ENCODE measurements at places on chromosomes 16 and 17. TPM values are rescaled to one million over a fixed set of nuclear protein-coding genes. Genes with fewer than 3 reads are reported as not detected.

GRAPL gene
- 3.1 TPM for polyA plus RNA-seq

RNF112 gene
- polyA plus RNA-seq, result 3.5 TPM

HEATR9 gene
- 0.10 TPM for polyA plus RNA-seq

PRDM7 gene
- not detected for polyA plus RNA-seq

INPP5K gene
- 27.5 TPM for polyA plus RNA-seq

GDPD3 gene
- 5.4 TPM for polyA plus RNA-seq

PLEKHM1 gene
- polyA plus RNA-seq, result 9.8 TPM

PPY gene
- polyA plus RNA-seq, result not detected

NPIPA7 gene
- polyA plus RNA-seq, result 4.3 TPM

DPEP3 gene
- polyA plus RNA-seq, result not detected

DNA sequence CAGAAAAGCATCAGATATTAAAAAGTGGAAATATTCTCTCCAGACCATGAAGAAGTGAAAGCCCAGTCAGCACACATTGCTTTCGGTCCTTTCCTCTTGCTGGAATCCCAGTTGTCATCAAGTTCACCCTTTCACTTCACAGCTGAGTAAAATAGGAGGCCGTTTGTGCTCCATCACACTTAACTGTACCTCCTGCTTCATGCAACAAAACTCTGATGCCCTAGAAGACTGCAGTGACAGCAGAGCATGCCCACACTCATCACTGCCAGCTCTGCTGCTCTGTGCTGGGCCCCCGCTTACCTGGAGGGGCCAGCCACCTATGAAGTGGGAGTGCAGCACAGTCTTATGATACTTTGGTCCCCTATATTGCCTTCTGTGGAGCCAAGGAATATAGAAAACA is 62.5 kb downstream of the N4BP1 start:
- no peak for DNase-seq

- no peak for DNase-seq
Observed at GRCh38 chr17:66476014-66476413, 173.6 kb downstream of the PRKCA start.

DNA sequence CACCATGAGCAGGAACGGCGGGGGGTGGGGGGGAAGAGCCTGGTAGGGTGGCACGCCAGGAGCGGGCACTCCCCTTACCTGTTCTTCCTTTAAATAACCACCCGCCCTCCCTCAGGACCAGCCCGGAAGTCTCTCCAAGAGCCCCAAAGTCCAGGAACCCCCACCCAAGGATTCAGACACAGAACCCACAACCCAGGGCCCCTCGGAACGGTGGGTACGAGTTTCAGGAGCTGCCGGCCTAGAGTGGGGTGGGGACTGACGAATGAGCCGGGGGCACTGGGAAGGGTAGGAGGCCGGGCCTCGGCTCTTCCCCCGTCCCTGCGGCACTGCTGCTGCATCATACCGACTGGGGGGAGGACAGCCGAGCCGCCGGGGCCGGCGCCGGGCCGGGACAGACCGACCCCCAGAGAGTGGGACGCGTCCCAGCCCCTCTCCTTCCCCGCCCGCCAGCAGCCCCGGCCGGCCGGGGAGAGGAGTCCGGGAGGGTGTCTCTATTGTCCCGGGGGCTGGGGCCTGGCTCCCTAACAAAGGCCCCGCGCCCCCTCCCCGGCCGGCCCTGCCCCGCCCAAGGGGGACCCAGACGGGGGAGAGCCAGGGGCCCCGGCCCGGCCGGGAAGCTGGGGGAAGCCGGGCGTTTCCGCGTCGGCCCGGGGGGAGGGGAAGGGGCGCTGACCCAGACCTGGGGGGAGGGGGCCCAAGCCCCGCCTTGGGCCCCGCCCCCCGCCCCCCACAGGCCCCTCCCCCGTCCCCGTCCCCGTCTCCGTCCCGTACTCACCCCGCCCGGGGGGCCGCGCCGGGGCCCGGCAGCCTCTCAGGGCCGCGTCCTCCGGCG is 747 bp downstream of the ATXN7L3 start:
- DNase-seq, result no peak

DNA sequence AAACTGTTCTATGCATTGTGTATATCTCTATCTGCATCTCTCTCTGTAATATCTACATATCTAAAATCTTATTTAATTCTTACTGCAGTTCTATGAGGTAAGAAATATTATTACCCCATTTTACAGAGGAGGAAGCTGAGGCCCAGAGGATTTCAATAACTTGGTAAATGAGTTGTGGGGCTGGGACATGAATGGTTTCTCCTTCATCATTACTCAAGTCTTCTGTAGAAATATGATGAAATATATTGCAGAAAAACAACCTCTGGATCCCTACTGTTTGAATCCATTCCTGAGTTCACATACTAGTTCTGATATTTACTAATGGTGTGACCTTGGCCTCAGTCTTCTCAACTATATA is 45.5 kb upstream of the NLK start:
- no peak for DNase-seq

- no peak for DNase-seq
Observed at GRCh38 chr17:46053911-46054534, 55.0 kb downstream of the STH start.

GRCh38 chr16:29784157-29784556 is 6.1 kb downstream of the ZG16 start:
- no peak for DNase-seq

GRCh38 chr16:84357191-84357651 is 11.1 kb upstream of the ATP2C2 start:
- DNase-seq, result no peak

DNA sequence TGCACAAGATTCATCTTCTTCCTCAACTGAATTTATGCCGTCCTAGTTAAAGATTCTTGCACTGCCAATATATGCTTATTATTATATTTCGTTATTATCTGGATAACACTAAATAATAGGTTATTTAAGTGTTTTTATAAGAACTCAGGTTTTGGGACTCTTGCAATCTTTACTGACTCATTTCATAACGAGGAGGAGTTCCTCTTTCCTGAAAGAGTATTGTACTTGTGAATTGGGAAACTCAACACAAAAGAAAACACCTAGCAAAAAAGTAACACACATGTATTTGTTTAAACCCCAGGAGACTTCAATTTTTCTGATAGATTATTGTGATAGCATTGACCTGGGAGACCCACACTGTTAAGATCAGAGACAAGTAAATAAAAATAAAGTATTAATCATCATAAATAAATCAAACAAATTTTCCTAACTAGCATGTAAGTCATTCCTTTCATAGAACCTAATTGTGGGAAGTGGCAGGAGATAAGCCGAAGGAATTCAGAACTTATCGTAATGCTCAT is 505.8 kb downstream of the KCNJ2 start:
- DNase-seq, result no peak

DNA sequence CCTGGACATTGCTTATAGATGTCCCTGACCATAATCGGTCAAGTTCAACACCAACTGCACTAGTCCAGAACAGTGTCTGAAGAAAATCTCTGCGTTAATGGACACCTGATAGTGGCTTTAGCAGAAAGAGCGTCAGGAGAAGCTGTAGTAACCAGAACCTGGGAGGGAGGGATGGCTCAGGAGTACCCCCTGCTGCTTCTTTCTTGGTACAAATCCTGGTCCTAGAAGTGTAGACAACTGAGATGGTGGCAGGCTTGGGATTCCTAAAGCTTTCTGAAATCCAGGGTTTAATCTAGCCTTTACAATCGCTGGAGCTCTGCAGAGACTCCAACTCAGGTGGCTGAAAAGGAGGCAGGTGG is 5.4 kb downstream of the MAP3K14 start:
- no peak for DNase-seq

DNA sequence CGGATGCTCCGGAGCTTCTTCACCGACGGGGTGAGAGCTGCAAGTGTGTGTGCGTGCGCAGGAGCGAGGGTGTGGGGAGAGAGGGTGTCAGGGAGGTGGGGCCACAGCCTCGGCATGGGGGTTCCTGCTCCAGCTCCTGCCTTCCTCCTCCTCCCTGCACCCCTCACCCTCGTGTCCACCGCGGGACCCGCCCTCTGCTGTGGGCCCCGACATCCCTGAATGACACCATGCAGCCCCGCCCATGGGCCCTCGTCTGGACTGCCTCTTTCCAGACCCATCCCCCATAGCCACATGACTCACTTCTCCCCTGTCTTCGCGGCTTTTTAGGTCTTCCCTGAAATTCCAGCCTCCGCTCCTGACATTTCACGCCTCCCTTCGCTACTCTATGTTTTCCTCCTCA is 41.6 kb downstream of the ARHGAP23 start:
- no peak for DNase-seq

DNA sequence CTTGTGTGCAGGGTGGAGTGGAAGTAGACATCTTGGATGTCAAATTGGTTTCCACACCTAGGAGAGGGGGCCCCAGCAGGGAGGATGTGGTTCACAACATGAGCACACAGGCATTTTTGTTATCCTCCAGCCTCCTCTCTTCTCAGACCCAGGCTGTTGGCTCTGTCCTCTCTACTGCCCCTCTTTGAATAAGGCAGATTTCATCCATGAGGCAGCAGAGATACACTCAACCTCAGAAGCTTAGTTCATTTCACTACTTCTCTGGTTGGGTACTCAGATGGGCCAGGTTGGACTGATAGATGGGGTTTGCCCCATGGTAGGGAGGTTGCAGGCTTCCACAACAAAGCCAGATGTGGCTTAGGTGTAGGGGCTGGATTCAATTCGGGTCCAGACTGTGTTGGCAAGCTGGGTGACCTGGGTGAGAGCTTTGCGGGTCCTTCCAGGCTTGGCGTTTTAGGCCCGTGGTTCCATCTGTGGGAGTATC is 22.2 kb upstream of the NFATC3 start:
- DNase-seq, result no peak

- DNase-seq, result no peak
Observed at GRCh38 chr16:85002608-85003007, 8.7 kb downstream of the ZDHHC7 start.

DNA sequence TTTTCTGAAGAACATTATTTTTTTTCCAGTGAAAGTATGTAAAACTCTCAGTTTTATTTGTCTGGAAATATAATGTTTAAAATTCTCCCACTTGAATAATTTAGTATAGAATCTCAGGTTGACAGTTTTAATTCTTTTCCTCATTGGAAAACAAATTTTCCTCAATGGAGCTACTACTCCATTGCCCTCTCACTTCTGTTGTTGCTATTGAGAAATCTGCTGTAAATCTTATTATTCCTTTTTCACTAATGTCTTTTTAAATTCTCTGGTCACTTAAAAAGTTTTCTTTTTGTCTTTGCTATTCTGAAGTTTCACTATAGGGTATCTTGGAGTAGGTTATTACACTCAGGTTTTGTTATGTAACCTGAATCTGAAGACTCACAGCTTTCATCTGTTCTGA is 216.1 kb upstream of the PMFBP1 start:
- no peak for DNase-seq

DNA sequence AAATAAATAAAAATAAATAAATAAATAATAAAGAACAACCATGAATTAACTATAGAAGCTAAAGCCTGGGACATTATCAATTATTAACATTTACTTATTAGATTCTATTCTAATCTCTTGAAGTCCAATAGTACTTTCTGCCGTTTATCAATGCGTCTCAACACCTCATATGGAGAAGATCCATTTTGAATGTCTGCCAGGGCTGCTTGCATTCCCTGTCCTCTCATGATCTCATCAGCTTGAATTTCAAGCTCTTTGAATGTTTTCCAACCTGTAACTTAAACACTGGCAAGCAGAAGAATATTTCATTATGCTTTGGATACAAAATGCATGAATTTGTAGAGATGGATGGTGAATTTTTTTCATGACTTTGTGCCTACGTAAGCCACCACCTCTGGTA is 191.9 kb upstream of the ANKFN1 start:
- no peak for DNase-seq

GRCh38 chr16:71358464-71358998 is at the start of gene CALB2:
Gene CALB2, plus strand, starts transcription at chr16:71358723. Its CDS starts 70 bp downstream, at chr16:71358793.
- DNase-seq, result no peak

DNA sequence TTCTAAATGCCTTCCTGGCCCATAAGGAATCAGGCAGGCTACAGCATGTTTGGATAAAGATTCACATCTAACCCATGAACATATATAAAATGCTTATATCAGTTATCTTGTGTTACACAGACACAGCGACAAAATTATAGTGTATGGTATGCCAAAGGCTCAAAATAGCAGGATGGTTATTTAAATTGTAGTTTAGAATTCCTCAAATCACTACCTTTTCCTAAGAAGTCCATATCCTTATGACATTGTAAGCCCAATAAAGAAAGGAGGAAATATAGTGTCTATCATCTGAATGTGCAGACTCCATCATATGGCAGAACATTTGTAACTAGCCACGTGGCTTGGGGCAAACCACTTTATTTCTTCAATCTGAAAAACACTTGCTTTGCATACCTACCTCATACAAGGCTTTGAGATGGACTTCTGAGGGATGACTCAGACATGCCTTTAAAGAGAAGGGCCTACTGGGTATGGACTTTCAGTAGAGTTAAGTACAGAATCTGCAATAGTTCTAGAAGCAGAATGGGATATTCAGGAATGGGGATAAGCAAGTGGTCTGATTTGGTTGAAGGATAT is 12.1 kb upstream of the DHX8 start:
- DNase-seq, result no peak

DNA sequence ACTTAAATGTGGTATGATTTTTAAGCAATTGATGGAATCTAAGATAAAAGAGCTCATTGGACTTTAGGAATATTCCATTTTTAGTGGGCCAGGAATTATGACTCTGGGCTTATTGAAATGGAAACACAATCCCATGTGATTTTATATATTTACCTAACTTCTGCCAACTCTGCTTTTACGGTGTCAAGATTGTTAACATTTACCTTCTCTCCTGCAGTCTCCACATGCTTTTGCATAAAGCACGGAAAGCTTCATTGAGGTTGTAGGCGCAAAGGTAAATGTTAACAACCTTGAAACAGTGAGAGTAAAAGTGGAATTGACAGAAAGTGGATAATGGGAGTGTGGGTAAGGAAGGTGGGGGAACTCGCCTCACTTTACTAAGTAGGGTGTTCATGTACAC is 468.1 kb downstream of the PMP22 start:
- DNase-seq, result no peak

DNA sequence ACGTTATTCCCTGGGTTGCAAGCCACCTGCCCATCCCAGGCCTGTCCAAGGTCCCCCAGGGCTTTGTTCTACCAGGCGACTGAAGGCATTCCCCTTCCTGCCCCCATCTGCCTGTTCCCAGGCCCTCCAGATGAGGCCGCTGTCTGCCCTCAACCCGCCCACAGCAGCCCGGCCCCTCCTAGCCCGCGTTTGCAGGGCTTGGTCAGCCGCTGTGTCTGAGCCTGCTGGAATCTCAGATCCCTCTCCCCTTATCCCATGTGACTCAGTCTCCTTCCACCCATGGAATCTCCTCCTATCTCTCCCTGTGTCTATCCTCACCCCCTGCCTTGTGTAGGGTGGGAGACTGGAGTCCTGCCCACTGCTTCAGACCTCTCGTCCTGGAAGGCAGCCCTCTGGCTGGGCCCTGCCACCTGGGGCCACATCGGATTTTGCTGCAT is 186.0 kb upstream of the TNRC6C start:
- no peak for DNase-seq

- no peak for DNase-seq
Observed at GRCh38 chr16:27543801-27544200, 5.9 kb downstream of the GTF3C1 start.

DNA sequence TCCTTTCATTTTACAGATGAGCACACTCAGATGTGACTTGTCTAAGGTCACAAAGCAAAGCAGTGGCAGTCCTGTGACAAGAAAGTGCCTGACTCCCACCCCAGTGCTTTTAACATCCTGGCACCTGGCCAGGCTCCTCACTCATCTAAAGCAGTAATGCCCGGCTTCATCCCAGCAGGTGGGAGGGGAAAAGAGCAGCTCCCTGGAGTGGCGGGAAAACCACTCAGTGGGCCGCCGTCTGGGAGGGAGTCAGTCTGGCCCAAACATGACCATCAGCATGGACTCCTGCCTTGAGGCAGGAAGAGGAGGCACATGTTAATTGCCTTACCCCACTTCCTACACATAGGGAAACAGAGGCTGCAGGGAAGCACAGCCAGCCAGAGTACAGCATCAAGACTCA is 2.6 kb downstream of the PCGF2 start:
- DNase-seq, result no peak

GRCh38 chr17:58840820-58841612 is 85.4 kb downstream of the PPM1E start:
- no peak for DNase-seq
